Mucosa of gallbladder (tissue), 1 donor: ENCODE measurements at places on chromosomes 4 and X. TPM values are rescaled to one million over a fixed set of nuclear protein-coding genes. Genes with fewer than 3 reads are reported as not detected.

The PPP2R2C gene
- total RNA-seq, result 0.49 TPM

The FGF16 gene
- not detected for total RNA-seq

The BLOC1S4 gene
- 18.1 TPM for total RNA-seq

- DNase-seq, result no peak
Measured at GRCh38 chr4:6938237-6938636, 28.6 kb downstream of the TBC1D14 start.

The GAR1 gene
- 10.0 TPM for total RNA-seq

- DNase-seq, result no peak
Measured at GRCh38 chr4:156553659-156554058, 417.9 kb downstream of the PDGFC start.

The SPANXN1 gene
- total RNA-seq, result not detected

DNA sequence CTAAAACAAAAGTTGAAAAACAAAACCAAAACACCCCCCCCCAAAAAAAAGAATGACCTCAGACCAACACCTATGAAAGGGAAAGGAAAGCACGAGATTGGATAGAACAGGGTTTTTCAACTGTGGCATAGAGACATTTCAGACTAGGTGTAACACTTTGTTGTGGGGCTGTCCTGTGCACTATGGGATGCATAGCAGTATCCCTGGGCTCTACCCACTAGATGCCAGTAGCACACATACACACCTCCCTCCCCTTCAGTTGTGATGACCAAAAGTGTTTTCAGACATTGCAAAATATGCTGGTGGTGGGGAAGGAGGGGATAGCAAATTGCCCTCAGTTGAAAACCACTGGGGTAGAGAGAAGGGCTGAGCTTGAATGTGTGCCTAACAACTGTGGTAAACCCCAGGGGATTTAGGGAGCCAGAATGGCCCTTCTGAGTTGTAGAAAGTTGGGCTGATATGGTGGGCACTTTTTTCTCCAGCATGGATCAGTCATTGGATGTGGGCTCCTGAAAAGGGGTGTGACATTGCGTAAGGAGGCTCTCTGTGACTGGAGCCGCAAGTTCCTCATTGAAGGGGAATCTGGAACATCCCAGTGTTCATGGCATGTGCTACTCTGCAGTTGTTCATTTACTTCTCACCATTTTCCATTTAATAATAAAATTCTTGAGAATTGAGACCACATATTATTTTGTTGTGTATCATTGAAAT is 8.8 kb upstream of the GEMIN8 start:
- DNase-seq, result no peak

The BTC gene
- total RNA-seq, result 10.3 TPM

DNA sequence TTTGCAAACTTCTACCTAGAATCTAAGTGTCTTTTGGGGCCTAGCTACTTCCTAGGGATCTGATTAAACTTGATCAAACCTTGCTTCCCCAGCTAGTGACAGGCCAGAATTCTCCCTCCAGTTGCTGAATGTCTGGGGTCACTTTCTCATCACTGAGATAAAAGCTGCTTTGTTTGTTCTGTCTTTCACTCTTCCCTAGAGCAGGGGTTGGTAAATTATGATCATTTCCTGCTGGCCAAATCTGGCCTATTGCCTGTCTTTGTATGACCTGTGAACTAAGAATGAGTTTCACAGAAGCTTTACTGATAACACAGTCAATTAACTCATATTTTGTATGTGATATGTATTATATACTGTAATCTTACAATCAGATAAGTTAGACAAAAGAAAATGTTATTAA is 157.8 kb upstream of the AADAT start:
- DNase-seq, result no peak

The CRMP1 gene
- 1.4 TPM for total RNA-seq

The TGIF2LX gene
- total RNA-seq, result not detected

GRCh38 chrX:120751683-120752082 is 121.8 kb upstream of the C1GALT1C1 start:
- no peak for DNase-seq

GRCh38 chr4:176708771-176709311 is 83.9 kb downstream of the VEGFC start:
- no peak for DNase-seq

- no peak for DNase-seq
Measured at GRCh38 chrX:37075892-37076595, 67.9 kb downstream of the FAM47C start.

GRCh38 chr4:122584519-122584918 is 36.3 kb downstream of the IL21 start:
- no peak for DNase-seq

DNA sequence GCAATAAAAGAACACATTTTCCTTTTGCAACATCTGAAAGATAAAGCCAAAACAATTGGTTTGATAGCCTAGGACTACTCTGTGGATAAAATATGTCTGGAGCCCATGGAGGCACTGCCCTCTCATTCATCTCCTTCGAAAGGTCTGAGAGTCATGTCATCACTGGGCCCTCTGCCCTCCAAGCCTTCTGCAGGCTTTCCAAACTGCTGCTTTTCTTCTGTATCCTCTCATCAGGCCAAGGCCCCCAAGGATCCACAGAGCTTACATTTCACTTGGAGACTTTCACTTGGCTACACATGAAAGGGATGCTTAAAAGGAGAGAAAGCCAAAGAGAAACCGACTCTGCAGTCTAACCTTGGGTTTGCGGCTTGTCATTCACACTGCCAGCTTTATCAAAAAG is 109.9 kb downstream of the SH3RF1 start:
- no peak for DNase-seq

The RS1 gene
- not detected for total RNA-seq

- no peak for DNase-seq
Measured at GRCh38 chrX:30039768-30040167, 175.6 kb upstream of the MAGEB2 start.

The PPBP gene
- 0.60 TPM for total RNA-seq

DNA sequence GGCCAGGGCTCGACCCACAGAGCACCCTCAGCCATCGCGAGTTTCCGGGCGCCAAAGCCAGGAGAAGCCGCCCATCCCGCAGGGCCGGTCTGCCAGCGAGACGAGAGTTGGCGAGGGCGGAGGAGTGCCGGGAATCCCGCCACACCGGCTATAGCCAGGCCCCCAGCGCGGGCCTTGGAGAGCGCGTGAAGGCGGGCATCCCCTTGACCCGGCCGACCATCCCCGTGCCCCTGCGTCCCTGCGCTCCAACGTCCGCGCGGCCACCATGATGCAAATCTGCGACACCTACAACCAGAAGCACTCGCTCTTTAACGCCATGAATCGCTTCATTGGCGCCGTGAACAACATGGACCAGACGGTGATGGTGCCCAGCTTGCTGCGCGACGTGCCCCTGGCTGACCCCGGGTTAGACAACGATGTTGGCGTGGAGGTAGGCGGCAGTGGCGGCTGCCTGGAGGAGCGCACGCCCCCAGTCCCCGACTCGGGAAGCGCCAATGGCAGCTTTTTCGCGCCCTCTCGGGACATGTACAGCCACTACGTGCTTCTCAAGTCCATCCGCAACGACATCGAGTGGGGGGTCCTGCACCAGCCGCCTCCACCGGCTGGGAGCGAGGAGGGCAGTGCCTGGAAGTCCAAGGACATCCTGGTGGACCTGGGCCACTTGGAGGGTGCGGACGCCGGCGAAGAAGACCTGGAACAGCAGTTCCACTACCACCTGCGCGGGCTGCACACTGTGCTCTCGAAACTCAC is 3.6 kb downstream of the MID1IP1 start:
- DNase-seq, result peak; percentile 19

The TTC29 gene
- not detected for total RNA-seq
